NCI-H446 (cell line): ENCODE measurements at places on chromosomes 12 and 14.
A peak's percentile ranks its signal among the peaks of the same experiment; 100 is the strongest.

- DNase-seq, result no peak
Measured at GRCh38 chr12:118813778-118814357, 167.5 kb upstream of the SRRM4 start.

DNA sequence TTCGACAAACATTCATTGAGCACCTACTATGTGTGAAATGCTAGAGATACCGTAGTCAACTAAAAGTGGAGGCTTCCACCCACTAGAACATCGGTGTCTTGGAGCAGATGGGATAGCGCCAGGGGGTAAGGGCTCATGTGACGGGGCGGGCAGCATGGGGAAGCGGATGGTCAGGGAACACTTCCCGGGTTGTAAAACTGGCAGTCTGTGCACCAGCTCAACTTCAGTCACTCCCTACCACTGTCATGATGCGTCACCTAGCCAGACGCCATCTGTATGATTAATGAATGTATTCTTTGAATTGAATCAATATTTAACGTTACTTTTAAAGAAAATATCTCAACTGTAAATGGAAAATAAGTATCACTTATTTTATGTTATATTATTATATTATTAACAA lies 93.5 kb downstream of the PIWIL1 start:
- DNase-seq, result no peak

- no peak for DNase-seq
Measured at GRCh38 chr14:21347201-21347600, 36.6 kb downstream of the SUPT16H start.

GRCh38 chr12:108356835-108357806 lies 18.0 kb upstream of the CMKLR1 start:
- DNase-seq, result no peak

DNA sequence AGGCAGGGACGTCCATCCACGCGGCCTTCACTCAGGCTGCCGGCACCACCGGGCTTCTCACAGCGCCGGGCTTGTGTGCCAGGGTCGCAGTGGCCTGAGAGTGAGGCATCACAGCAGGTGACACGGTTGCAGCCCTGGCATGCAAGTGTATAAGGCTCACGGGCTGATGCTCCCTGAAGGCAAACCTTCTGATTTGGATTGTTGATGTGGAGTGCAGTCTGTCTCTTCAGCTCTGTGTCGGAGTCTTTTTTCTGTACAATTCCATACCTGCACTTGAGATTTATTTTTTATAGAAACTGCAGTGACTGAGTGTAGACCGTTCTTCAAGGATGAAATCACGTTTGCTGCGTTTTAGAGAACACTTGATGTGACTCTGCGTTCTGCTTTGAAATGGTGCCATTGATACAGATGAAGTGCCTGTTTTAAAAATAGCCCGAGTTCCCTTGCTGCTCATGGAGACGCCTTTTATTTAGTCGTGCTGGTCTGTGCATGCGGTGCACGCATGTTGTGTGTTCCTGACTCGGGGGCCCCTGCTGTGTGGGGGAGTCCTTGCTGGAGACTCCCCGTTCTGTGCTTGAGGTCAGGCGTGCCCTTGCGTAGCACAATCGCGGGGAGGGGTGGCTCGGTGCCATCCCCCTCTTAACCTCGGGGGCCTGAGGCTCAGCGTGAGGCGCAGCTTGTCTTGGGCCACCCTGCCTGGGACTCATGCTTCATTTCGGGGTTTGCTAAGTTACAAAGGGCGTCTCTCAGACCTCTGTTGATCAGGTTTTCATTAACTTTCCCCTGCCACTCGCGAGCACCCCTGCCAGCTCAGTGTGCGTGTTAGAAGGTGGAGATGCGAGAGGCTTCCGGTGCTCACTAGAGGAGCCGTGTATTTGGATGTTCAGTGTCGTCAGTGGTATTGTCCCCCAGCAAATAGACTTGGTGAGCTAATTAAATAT lies 21.6 kb upstream of the AMN start:
- no peak for DNase-seq

DNA sequence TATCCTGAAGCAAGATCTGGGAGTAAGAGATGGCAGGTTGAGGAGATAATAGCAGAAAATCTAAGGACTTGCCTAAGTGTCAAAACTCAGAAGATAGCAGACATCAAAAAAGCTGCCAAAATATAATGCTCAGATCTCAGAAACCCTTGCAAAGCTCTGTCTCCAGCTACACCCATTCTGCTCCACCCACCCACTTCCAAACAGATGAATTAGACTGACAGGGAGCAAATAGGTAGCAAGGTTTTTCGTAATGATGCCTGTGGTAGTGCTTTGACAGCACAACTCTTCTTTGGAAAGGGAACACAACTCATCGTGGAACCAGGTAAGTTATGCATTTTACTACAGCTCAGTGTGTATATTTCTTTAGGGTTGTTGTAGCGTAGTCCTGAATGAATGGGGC lies 132.6 kb downstream of the DAD1 start:
- DNase-seq, result no peak

GRCh38 chr12:132067182-132067581 lies 76.9 kb downstream of the DDX51 start:
- DNase-seq, result no peak

GRCh38 chr12:5140190-5140589 lies 96.5 kb downstream of the KCNA5 start:
- DNase-seq, result no peak

GRCh38 chr14:53055003-53055402 lies 98.1 kb downstream of the DDHD1 start:
- DNase-seq, result no peak

GRCh38 chr12:52613384-52614030 lies 4.9 kb downstream of the KRT73 start:
- no peak for DNase-seq

DNA sequence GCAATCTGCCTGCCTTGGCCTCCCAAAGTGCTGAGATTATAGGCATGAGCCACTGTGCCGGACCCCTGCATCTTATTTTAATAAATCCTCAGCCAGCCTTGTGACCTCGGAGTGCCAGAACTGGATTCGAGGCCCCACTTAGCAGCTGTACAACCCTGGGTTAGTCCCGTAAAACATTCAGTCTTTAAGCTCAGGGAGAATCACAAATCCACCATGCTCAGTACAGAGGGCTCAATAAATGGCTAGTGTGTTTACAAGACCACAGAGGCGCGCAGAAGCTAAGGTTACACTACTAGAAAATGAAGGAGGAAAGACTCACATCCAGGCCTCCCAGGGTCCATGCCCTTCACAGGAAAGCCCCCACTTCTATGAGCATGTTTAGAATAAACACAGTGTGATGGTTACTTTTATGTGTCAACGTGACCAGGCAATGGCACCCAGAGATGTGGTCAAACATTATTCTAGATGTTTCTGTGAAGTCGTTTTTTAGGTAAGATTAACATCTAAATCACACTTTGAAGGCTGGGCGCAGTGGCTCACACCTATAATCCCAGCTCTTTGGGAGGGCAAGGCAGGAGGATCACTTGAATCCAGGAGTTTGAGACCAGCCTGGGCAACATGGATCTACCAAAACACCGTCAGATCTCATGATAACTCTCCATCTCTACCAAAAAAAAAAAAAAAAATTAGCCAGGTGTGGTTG lies 55.3 kb downstream of the CLMN start:
- no peak for DNase-seq

DNA sequence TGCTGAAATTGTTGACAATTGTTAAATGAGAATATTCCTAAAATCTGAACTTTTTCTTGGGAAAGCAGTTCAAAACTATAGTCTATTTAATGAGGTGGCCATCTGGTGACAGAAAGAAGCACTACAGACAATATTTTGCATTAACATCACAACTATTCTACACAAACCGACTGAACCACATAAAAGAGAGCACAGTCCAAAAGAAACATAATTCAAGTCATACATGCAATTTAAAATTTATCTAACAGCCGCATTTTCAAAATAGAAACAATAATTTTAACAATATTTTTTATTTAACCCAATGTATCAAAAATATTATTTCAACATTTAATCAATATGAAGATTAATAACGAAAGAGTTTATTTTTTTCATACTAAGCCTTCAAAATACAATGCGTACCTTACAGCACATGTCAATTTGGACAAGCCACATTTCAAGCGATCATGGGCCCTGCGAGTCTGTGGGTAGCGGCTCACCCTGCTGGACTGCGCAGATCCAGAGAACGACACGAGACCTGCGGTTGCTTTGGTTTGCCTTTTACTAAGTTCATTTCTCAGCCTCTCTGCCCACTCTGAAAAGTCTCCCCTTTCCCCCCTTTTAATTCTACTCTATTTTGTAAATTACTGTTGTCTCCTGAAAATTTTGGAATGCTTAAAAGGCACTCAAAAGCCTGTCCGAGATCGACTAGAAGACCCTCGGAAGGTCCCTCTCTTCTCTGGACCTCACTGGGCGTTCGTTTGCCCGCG lies 947 bp upstream of the LRRC9 start:
- DNase-seq, result peak; percentile 30

- no peak for DNase-seq
Measured at GRCh38 chr12:92554158-92555073, 148.4 kb upstream of the PLEKHG7 start.

DNA sequence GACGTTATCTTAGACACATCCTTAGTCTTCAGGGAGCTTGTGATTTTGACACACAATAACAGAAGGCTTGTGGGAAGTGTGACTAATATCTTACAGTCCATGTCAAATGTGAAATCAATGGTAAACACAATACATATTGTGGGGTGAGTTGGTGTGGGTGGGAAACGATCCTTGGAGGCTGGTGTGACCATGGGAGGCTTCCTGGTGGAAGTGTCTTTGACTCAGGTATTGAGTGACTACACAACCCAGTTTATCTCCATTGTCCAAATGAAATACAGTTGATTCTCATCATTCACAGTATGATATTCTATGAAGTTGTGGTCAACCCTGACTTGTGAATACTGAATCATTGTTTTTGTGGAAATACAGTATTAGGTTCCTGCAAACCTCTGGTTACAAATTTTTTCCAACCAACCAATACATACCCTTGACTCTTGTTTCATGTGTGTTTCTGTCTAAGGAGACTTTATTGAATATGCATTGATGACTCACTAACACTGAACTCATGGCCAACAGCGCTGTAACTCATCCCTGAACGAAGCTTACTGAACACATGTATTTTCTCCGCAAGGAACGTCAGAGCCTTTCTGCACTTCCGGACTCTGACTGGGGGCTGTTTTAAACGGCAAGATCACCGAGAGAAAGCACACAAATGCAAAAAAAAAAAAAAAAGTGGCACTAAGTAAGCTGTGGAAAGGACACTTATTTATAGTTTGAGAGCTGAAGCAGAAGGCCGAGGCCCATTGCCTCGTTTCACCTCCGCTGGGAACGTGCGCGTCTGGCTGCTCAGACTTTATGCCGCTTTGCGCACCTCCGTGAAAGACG lies 59.0 kb downstream of the CLMN start:
- no peak for DNase-seq

DNA sequence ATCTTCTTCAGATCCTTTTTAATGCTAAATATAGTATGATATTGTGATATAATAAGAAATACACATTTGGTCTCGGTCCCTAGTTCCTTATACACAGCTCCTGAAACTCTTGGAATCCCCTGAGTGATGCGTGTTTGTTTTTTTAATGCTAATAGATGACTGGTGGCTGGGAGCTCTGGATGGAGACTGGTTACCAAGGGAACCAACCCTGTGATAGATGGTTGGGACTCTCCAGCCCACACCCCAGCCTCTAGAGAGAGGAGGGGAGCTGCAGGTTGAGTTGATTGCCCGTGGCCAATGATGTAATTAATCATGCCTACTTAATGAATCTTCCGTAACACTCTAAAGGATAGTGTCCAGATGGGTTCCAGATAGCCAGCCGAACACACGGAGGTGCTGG lies 140.6 kb downstream of the FBXL14 start:
- DNase-seq, result no peak

DNA sequence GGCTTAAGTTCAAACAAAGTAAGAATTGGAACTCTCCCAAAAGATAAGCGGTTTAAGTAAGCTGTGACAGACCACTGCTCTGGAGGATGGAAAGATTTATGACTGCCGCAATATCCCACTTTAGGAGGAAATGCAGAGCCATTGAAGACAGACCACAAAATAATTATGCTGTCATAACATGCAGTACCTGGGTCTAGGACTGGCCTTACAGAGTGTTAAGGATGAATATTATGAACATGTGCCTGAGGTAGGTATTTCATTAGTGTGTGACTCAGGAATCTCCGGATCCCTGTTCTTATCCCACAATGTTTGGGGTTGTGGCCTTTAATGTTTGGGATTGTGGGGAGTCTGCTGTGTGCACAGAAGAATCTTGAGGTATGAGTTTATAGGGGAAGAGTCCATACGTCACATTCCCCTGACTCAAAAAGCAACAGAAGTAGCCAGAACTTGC lies 114.9 kb downstream of the SAMD4A start:
- no peak for DNase-seq

GRCh38 chr12:12403264-12404248 lies 46.7 kb downstream of the BORCS5 start:
- no peak for DNase-seq

DNA sequence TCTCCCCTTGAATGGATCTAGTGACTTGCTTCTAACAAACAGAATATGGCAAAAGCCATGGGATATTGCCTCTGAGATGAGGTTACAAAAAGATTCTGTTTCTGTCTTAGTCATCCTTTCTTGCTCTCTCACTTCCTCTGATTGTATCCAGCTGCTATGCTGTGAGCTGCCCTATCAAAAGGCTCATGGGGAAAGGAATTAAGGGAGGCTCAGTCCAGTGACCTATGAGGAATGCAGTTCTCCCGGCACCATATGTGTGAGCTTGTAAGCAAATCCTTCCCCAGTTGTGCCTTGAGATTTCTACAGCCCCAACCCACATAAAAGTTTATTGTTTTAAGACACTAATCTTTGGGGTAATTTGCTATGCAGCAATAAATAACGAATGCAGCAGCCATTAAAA lies 183.1 kb downstream of the KLHL28 start:
- no peak for DNase-seq

GRCh38 chr12:16282978-16283377 lies 5.5 kb upstream of the SLC15A5 start:
- no peak for DNase-seq

DNA sequence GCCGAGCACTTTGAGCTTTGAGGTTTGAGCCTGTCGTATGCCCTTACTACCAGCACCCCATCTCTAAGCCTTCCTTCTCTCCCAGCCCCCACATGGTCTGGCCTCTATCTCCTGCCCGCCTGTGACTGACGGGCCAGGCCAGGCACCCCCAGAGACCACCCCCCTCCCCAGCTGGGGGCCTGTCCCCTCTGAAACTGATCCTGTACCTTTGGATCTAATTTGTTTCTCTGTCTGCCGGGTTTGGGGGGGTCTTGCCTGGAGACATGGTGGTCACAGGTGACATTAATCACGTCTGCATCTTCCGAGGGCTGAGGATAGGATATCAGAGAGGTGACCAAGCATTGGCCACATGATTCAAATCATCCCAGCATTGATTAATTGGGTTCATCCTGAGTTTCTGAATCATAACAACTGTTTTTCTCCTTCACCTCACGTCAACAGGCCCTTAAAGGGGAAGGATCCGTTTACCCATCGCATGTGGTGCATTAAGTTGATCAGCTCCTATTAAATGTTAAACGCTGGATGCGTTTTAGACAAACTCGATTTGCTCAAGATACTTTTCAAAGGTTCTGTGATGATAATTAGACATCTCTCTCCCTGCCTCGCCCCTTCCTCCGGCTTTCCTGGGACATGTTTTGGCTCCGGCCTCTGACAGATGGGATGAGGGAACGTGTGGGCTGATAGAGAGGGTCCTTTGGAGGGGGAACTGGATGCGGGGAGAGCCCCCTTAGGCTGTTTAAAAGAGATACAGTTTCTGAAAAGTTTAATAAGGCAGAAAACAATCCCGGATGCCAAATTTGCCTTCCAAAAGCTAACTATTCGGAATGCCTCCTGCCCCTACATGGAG lies 63.3 kb upstream of the TBX3 start:
- DNase-seq, result no peak
